Stomach (tissue), 19 donors: ENCODE measurements at places on chromosomes 7 and 10. TPM values are rescaled to one million over a fixed set of nuclear protein-coding genes. Genes with fewer than 3 reads are reported as not detected.

GRCh38 chr7:157494506-157495176, 157.8 kb downstream of the DNAJB6 start:
- H3K36me3 ChIP-seq, result no peaks in the 10 kb centered on the region
- H3K4me3 ChIP-seq, result no peak overlapping the region
- peak; percentile 20 for DNase-seq
- no peak overlapping the region for H3K27ac ChIP-seq
- H3K27me3 ChIP-seq, result no peaks in the 10 kb centered on the region

GRCh38 chr10:127600479-127600878, 51.4 kb downstream of the NPS start:
- H3K4me3 ChIP-seq, result no peak overlapping the region
- no peaks in the 10 kb centered on the region for H3K36me3 ChIP-seq
- peak; percentile 11 for DNase-seq
- H3K27ac ChIP-seq, result no peak overlapping the region
- H3K27me3 ChIP-seq, result no peaks in the 10 kb centered on the region

- H3K4me3 ChIP-seq, result no peak overlapping the region
- DNase-seq, result peak; percentile 73
- H3K4me1 ChIP-seq, result peaks cover 66% of the 10 kb centered on the region
These were observed 6.4 kb upstream of the PDCD4 start for GRCh38 chr10:110865186-110865808.

The PTPN20 gene
- total RNA-seq, result 2.8 TPM

The UNC5B gene
- total RNA-seq, result 5.5 TPM

- no peak for DNase-seq
- H3K4me3 ChIP-seq, result no peak overlapping the region
- no peak overlapping the region for H3K27ac ChIP-seq
- peaks cover 1% of the 10 kb centered on the region for H3K4me1 ChIP-seq
These were observed 22.1 kb downstream of the SVIL start for GRCh38 chr10:29612657-29613056.

GRCh38 chr10:15201589-15202300, 33.3 kb upstream of the NMT2 start:
- H3K27me3 ChIP-seq, result no peaks in the 10 kb centered on the region
- H3K4me1 ChIP-seq, result no peaks in the 10 kb centered on the region
- H3K36me3 ChIP-seq, result no peaks in the 10 kb centered on the region
- DNase-seq, result no peak
- H3K27ac ChIP-seq, result no peak overlapping the region

DNA sequence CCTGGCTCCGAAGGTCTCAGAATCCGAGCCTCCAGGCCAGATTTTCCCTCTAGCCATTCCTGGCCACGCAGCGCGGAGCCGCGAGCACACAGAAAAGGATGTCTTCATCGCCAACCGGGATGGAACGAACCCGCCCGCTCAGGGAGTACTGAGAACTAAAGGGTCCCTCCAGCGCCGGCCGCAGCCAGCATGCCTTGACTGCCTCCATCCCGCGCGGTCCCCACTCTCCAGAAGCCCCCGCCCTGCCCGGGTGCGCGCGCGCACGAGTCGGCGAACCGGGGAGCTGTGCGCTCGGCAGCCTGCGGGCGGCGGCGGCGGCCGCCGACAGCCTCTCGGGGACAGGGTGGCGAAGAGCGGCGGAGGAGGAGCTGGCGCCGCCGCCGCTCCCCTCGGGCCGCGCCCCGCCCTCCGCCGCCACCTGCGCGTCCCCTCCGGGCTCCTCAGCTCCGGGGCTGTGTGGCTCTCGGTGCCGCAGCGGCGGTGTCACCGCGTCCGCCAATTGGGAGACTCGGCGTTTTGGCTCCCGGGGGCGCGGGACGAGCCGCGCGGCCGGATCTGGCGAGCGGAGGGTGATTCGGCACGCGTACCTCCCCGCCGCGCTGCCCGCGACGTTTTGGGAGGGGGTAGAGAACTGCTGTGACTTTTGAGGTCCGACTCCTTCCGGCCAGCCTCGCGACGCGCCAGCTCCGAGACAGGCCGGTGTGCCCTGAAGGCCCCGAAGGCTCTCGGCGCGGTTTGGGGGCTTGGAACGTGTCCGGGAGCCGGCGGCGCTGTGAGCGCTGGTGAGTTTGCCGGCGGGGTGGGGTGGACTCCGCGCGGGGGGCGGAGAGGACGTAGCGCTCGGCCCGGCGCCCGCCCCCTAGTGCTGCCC, 453 bp upstream of the GALNT17 start:
- H3K4me1 ChIP-seq, result no peaks in the 10 kb centered on the region
- peaks cover 8% of the 10 kb centered on the region for H3K27me3 ChIP-seq
- H3K4me3 ChIP-seq, result peak overlapping the region; percentile 48
- no peak for DNase-seq

DNA sequence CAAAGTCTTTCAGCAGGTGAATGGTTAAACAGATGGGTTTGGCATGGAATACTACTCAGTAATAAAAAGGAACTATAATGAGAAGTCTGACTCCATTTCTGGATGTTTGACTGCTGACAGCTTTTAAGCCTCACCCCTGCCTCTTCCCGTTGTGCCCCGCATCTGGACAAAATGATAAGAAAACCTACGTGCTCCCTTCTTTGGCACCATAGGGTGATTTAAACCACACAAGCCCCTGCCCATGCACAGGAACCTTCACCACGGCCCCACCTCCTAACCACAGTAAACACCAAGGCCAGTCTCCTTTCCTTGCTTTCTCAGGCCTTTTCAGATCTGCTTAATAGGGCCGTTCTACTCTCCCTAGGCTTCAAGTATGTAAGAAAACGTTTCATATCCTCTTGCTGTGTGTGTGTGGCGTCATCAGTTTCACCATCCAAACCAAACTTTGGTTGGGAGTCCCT, 47.1 kb upstream of the UBN2 start:
- no peak overlapping the region for H3K27ac ChIP-seq
- H3K4me1 ChIP-seq, result no peaks in the 10 kb centered on the region
- peaks cover 56% of the 10 kb centered on the region for H3K36me3 ChIP-seq

- no peak for DNase-seq
- H3K4me3 ChIP-seq, result no peak overlapping the region
- no peaks in the 10 kb centered on the region for H3K36me3 ChIP-seq
These were observed 72.9 kb upstream of the TNS3 start for GRCh38 chr7:47654672-47655298.
